ENCODE measurements at places on chromosomes 2 and 18.

DNA sequence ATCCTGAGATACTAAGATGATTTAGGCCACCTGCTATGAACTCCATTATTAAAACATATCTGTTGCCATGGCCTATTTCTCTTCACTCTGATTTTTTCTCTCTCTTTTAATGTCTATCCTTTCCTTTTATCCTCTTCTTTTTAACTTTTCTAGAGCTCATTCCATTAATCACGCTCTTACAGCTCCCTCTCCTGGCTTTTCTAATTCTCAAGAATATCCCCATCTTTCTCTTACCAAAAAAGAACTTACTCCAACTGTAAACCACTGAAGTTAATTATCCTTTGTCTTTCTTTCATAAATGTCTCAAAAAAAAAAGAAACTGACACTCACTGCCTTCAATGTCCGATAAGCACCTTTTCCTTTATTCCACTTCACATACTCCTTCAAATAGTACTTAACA lies 7.9 kb downstream of the PPP3R1 start:
- DNase-seq, result no peak

GRCh38 chr18:63216516-63217311 lies 102.9 kb downstream of the BCL2 start:
- DNase-seq, result no peak

GRCh38 chr2:66805016-66805865 lies 370.3 kb downstream of the MEIS1 start:
- DNase-seq, result peak; percentile 5

DNA sequence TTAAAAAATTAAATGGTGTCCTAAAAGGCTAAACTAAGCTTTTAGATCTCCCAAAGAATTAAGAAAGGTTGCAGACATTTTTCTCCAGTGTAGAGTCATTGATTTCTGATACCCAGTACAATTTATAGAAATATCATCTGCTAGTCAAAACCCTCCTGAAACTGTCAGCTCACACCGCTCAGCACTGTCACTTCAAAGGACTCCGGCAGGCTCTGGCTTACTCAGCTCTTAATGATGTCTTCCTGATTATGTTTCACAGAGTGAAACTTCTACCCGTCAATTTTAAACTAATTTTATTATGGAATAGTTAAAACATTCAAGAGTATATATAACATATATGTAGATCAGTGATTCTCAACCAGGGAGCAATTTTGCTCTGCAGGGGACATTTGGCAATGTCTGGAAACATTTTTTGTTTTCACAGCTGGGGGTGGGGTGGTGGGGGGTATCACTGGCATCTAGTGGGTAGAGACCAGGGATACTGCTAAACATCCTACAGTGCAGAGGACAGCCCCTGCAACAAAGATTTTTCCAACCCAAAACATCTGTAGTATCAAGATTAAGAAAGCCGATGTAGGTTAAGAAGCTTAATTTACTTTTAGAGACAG lies 31.6 kb downstream of the CDK15 start:
- DNase-seq, result no peak

DNA sequence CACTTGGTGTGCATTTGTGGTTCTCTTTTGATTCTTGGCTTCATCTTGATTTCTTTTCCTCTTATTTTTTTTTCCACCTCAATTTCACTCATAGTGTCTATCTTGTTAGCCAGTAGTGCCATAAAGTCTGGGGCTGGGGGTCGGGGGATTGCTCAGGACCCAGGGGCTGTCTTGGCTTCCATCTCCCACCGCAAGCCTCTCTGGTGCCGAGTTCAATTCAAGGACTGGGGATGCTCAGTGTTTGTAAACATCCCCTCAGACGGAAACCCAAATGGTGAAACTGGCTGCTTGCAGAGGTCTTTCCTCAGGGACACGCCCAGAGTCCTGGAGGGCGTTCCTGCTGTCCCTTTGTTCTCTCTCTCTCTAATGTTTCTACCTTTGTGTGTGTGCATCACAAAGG lies 173.3 kb downstream of the TWIST2 start:
- no peak for DNase-seq

- peak; percentile 51 for DNase-seq
These were observed at the start of gene SCN7A for GRCh38 chr2:166494140-166494624. Gene SCN7A, minus strand, starts transcription at chr2:166494249. Its CDS starts 16,553 bp downstream, at chr2:166477696.

- no peak for DNase-seq
These were observed 80.5 kb downstream of the DTNB start for GRCh38 chr2:25592766-25593292.

Measured in astrocyte of the hippocampus (primary cell).